H7 (cell line): ENCODE measurements at places on chromosomes 3 and 15.

GRCh38 chr3:190988102-190988501 lies 125.6 kb upstream of the GMNC start:
- no peak for DNase-seq

DNA sequence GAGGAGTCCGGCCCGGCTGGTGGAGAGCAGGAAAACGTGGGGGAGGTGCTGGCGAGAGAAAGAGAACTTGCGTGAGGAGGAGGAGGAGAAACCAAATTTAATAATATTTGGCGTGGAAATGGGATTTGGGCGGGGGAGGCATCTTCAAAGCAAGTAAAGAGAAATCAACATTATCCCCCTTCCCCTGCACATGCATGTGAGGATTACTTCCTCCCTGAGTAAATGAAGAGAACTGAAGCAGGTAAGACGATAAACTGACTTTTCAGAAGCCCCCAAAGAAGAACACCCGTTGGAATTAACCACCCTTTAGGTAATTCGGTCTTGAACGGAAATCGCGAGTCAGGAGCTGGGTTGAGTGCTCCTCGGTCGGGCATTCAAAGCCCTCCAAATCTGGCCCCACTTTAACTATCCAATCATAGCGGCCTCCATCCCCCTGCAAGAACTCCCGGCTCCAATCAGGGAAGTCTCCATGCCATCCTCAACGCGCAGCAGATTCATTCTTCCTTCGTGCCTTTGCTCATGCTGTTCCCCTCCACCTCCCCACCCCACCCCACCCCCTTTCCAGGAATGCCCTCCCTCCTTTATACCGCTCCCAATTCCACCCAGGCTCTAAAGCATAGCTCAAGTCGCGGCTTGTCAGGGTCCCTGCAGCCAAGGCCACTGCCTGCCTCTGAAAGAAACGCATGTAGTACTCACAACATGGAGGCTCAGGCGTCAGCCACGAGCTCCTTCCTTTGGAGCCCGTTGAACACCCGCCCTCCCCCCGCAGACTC lies 545 bp upstream of the RFX7 start:
- peak; percentile 80 for DNase-seq

GRCh38 chr15:80769829-80770705 lies 9.1 kb upstream of the CEMIP start:
- DNase-seq: no peak

GRCh38 chr3:69389520-69390248 lies 3.8 kb upstream of the FRMD4B start:
- no peak for DNase-seq

DNA sequence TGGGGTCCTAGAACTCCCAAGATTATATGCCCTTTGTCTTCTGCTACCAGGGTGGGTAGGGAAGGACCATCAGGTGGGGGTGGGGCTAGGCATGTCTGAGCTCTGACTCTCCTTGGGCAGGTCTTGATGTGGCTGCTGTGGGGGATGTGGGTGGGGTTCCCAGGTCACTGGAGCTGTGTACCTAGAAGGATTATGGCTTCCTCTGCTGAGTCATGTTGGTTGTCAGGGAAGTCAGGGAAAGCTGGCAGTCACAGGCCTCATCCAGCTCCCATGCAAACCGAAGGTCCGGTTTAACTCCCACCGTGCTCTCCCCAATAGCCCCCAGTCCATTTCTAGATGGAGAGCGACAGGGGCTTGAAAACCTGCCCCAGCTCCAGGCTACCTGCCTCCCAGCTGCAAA lies 35.2 kb downstream of the EID1 start:
- no peak for DNase-seq

- no peak for DNase-seq
Observed at GRCh38 chr3:156483426-156483825, 71.5 kb downstream of the SSR3 start.

- no peak for DNase-seq
Observed at GRCh38 chr15:33344530-33344929, 33.8 kb downstream of the RYR3 start.

GRCh38 chr3:6262010-6262409 lies 598.9 kb upstream of the GRM7 start:
- no peak for DNase-seq

- no peak for DNase-seq
Observed at GRCh38 chr3:5846261-5846660, 658.8 kb downstream of the EDEM1 start.

GRCh38 chr3:196691386-196691785 lies 20.7 kb downstream of the CEP19 start:
- no peak for DNase-seq

DNA sequence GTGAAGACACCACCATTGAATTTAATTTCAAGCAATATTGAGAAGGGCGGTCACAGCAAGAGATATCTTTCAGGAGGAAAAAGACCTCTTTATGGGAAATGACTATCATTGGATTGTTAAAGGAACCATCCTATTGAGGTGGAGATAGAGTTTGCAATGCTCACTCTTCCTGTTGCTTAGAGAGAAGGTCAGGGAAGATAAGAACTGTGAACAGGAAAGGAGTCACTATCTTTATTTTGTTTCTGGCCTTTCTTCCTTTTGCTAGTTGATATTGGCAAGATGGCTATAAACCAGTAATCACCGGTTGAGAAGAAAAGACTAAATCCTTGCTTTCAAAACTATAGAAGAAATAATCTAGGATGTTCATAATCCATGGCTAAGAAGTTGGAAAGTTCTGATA lies 112.1 kb upstream of the TMEM108 start:
- DNase-seq: no peak

DNA sequence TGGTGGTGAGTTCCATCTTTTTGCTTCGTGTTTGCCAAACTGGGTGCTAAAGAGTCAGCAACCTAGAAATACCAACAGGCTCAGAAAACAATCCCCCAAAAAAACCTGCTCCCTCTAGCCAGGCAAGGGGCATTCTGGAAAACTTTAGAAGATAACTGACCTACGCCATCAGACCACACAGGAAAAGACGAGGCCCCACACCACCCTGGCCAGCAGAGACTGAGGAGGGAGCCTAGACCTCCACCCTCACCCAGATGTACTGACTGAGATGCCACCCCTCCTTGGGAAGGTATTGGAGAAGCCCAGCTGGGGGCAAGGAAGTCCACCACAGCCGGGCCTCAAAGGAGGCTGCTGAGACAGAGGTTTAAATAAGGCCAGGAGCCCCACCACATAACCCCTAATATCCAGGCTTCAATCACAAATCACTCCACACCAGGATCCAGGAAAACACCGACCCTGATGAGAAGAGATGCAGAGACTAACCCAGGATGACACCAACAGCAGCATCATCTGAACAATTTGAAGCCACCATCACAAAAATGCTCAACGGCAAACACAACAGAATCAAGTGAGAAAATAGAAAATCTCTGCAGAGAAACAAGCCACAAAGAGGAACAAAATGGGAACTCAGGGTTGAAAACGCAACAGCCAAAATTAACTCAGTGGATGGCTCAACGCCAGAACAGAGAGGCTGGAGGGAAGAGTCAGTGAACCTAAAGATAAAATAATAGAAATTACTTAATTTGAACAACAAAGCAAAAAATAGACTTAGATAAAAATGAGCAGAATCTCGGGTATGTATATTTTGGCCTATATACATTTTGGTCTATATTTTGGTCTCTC lies 61.0 kb downstream of the TPRA1 start:
- no peak for DNase-seq

DNA sequence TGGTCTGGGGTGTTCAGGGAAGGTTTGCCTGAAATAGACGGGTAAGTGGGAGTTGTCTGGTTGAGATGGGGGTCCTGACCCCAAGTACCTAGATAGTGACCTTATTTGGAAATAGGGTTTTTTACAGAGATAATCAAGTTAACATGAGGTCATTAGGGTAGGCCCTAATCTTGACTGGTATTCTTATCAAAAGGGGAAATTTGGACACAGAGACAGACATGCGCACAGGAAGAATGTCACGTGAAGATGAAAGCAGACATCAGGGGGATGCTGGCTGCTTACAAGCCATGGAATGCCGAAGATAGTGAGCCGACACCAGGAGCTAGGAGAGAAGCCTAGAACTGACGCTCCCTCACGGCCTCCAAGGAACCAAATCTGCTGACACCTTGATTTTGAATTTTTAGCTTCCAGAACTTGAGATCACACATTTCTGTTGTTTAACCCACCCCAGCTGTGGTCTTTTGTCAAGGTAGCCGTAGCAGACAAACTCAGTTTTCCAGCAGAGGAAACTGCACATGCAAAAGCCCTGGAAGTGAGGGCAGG lies 17.1 kb downstream of the BHLHE40 start:
- no peak for DNase-seq

DNA sequence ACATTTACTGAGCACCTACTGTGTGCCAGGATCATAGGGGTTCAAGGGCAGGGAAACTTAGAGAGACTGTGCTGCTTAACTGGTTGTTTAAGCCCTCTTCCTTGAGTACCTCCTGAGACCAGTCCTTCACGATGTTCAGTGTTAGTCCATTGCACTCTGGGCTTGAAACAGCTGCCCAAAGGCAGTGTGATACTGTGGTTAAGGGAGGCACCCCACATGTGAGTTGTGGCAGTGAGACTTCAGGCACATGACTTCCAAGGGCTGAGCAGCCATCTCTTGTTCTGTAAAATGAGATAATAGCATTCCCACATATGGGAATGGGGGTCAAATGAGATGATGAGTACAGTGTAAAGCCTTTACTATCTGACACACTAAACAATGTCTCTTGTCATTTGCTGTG lies 75.1 kb downstream of the LINGO1 start:
- no peak for DNase-seq

DNA sequence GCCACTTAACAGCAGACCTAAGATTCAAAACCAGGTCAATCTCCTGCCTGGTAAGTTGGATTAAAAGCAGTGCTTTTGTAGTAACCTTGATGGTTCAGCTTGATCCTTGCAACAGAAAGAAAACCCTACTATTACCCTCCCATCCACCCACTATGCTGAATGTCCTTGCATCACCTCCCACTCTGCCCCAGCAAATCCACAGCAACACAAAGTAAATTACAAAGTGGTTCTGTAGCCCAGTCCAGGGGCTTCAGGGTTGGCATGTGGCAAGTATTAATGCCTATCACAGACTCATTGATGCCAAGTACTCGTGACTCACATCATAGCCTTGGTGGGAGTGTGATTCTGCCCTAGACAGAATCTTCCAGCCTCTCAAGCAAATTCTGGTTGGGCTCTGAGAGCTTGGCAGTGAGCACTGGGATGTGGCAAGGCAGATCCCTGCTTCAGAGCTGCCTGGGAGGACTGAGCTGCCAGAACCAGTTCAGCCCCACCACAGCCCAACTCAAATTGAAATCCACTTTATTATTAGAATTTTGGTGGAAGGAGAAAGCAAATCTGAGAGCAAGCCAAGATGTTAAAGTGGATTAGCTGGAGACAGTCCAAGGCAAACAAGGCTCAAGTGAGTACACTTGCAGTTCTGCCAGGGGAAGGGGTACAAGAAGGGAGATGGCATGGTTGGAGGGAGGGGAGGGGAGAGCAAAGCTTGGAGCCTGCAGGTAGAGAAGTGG lies 225.8 kb upstream of the UMPS start:
- DNase-seq: no peak

DNA sequence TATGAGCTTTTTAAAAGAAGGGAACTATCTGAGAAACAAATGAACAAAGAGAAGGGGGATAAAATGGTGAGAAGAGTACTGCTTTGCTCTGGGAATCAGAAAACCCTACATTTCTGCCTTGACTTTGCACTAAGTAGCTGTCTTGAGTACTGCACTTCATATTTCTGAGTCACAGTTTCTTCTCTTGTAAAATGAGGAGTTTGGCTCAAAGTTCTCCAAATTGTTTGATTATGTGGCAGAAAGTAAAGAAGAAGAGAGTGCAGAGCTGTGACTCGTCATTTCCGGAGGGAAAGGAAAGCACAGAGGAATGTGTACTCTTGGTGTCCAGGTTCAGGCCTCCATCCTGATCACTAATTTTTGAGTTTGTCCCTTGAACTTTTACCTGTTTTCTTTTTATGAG lies 54.7 kb downstream of the TP63 start:
- no peak for DNase-seq

- peak; percentile 83 for DNase-seq
Observed at GRCh38 chr3:192514081-192514753, 213.1 kb downstream of the FGF12 start.

DNA sequence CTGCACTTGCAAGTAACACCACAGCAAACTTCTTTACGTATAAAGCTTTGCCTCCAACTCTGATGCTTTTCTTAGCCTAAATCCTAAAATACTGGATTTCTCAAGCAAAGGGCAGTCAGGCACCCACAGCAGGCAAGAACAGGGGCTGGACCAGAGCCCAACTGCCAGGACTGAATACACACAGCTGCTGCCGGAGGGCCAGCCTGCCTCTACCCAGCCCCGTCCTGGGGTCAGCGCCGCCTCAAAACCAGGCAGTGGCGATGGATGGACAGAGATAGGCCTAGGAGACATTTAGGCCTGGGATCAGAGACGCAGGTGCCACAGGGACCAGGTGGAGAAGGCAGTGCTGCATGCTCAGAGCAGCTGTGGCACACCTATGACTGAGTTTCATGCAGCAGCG lies 47.6 kb upstream of the SEC61A1 start:
- DNase-seq: no peak

GRCh38 chr3:13104511-13104910 lies 31.3 kb upstream of the IQSEC1 start:
- peak; percentile 78 for DNase-seq

GRCh38 chr15:94701281-94701985 lies 470.1 kb downstream of the MCTP2 start:
- DNase-seq: no peak

GRCh38 chr3:49902511-49903345 lies 945 bp downstream of the MST1R start:
- no peak for DNase-seq

GRCh38 chr3:139307072-139307491 lies 36.7 kb upstream of the MRPS22 start:
- DNase-seq: no peak

DNA sequence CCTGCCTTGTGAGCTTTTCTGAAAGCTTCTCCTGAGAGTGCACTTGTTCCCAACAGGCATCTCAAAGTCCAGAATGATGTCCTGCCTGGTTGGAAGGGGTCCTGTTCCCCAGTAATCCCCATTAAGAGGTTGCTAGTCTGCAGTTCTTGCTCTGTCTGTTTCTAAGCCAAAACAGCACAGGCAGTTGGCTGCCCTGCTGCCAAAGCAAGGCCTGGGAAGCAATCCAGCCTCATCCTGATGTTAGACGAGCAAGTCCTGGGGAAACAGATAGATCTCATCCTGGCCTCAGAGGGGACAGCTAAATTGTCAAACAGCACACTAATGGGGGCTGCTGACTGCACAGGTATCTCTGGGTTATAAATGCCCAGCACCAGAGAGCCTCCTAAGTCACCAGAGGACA lies 198.0 kb downstream of the EPHB1 start:
- no peak for DNase-seq
